Activated naive CD4-positive, alpha-beta T cell treated with anti-CD3 and anti-CD28 coated beads, Interleukin-2, amount 50 U/mL, for 72 hours (primary cell): ENCODE measurements at places on chromosomes 6 and 20. TPM values are rescaled to one million over a fixed set of nuclear protein-coding genes. Genes with fewer than 3 reads are reported as not detected.

The DLK2 gene
- total RNA-seq, result 3.4 TPM

DNA sequence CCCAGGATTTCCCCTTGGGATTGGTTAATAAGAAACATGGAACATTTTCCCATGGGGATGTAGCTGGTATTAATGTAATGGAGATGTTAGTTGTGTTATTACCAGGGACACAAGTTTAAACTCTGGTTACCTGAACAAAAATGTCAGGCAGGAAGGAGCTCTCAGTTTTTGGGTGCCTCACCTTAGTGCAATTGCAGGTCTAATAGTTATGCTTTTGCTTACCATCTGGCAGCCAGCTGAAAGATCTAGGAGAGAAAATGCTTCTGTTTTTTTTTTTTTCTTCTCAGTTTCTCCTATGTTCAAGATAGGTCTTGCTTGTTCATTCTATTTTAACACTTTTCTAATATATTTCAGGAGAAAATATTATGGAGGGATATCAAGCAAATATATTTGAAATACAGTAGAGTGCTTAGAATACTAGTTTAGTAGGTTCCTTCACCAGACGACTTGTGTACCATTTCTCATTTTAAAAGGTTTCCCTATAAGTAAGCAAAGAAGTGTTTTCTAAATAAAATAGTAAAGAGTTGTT is 4.2 kb upstream of the UBE2J1 start:
- DNase-seq, result no peak

- DNase-seq, result no peak
Measured at GRCh38 chr20:41619360-41620100, 1.4 kb upstream of the CHD6 start.

DNA sequence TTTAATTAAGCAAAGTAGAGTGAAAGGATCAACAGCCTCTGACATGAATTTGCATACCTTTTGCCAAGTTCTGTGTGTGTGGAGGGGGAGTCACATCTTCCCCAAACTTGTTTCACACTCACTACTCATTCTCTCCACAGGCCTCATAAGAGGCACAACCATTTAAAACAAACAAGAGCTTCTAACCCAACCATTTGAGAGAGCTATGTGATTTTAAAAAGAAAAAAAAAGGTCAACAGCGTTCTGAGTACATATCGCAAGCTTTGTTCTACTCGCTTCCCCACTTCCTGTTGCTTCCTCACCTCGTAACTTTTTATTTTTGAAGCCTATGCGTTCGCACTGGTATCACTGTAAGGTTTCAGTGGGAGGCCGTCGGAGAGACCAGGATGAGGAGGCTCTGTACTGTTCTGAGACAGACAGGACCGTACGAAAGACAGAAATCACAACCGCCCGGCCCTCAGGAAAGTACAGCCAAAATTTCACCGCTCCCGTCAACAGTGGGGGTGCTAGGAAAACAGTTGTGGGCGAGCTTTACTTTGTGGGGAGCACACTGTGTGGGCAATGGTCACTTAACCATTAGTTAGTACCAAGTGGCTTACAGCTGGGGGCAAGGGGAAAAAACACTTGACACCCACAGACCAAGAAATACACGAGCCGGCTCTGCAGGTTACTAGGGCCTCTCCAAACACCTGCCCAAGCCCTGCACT is 61.3 kb downstream of the TRERF1 start:
- peak; percentile 73 for DNase-seq

The HCRTR2 gene
- not detected for total RNA-seq

DNA sequence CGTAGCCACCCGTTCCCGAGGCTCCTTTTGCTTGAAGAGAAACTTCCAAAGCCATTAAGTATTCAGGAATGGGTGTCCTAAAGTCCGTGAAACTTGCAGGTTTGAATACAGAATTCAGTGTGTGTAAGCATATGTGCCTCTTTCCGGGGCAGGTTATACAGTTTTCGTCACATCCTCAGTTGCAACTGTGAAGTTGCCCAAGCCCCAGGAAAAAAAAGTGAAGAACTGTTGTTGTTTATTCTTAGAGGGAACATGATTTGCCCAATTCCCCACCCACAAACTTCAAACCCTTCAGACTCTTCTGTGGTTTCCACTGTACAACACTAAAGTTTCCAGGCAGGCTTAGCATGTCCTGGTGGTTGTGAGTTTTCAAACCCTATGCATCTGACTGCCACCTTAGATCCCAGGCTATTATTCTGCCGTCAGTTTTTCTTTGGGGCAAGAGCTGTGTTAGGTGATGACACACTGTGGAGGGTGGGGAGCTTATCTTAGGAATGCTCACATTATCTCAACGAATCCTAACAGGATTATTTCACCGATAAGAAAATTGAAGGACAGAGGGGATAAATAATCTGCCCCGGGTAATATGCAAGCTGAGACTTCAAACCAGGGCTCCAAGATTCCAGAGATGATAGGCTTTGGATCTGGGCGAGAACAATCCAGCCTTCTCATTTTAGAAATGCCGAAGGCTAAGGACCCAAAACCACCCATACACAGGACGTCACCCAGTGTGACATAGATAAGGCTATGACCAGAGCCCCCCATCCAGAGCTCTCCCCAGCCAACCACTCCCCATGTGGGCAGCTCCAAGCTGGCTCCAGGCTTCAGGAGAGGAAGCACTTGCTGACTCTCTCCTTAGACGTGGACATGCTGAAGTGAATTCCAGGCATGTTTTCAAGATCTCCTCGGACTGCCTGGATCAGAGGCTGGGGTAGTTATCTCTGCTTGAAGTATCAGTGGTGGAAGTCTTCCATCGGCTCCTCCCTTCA is 81.7 kb upstream of the AFDN start:
- no peak for DNase-seq
